ENCODE measurements at places on chromosomes 7 and 10.
A peak's percentile ranks its signal among the peaks of the same experiment; 100 is the strongest.

DNA sequence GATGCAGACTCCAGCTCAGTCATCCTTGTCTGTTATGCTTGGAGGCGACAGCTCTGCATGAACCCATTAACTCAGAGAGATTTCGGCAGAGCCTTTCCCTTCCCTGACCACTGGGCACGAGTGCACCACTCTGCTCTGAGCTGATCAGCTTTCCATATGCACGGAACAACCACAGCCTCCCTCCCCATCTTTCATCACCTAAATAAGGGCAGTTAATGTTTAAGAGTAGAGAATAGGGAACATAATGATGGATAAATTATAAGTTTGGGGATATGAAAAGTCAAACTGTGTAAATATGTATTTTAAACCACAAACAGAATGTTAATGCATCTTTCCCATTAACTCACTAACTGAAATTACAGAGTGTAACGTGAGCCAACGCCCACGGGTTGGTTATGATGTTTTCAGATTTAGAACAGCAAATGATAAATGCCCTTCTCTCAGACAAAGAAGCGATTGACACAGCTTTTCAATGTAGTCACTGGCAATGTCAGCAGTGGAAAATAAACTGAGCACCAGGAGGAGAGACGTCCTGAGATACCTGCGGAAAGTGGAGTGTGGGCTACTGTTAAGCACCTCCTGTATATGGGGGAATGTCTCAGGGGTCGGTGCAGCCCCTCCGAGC lies 658.2 kb downstream of the LRMDA start:
- DNase-seq, result no peak

- DNase-seq, result no peak
These were observed 46.1 kb upstream of the LRRC17 start for GRCh38 chr7:102866535-102867215.

- DNase-seq, result no peak
These were observed 214.6 kb downstream of the KIF20B start for GRCh38 chr10:89915968-89916367.

DNA sequence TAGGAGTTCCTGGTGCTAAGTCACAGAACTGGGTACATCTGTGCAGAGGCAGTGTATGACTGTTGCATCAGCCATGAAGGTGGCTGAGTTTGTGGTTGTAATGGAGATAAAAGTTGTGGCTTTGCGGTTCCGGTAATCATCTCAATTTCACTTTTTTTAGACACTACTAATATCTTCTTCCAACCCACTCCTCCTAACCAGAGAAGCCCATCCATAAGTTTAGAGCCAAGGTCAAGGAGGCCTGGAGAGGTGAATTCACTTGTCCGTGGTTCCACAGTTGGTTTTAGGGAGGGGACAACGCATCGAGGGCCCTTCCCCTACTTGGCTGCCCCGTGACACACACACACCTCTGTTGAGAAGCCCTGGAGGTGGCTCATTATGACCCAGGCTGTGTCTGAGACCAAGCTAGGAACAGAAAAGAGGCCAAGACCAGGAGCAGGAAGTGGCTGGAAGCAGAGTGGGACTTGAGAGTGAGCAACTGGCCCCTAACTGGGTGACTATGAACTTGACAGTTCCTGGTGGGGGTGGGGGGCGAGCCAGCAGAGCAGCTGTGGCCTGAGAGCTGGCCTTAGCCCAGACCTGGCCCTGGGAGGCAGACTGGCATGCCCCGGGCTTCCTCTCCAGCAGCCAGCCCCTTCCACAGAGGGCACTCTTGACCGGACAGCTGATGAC lies 66.8 kb upstream of the COL13A1 start:
- no peak for DNase-seq

DNA sequence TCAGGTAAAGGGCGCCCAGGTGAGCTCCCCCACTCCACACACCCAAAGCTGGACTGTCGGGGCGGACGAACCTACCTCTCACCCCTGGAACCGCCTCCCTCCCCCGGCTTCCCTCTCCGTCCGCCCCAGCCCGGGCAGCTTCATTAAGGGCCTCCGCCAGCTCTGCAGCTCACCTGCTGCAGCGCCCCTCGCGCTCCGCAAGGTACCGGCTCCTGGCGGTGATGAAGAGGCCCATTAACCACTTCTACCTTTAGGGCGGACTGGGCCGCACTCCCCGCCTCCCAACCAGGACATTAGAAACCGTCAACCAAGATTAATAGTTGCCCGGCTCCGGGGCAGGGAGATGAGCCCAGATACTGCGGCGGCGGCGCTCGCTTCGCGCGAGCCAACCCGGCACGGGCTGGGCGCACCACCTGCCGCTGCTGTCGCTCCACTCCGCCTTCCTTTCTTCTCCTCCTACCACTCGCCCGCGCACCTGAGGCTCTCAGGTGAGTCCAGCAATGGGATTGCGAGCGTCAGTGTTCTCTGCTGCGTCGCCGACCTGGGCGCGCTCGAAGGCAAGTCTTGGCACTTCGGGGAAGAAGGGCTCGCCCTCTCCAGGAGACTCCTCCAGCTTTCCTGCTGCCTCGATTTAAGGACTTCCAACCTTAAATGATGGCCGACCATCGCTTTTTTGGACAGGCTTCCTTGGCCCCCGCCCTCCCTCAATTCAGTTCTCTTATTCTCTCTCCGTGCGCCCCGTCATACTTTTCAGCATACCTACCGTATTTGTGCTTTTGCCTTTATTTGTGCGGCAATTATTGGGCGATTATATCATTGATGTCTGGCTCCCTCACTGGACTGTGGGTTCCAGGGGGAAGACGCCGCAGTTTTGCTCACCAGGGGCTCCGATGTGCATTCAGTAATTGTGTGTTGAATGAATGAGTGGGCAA lies 13.6 kb upstream of the KAZALD1 start:
- DNase-seq, result no peak

DNA sequence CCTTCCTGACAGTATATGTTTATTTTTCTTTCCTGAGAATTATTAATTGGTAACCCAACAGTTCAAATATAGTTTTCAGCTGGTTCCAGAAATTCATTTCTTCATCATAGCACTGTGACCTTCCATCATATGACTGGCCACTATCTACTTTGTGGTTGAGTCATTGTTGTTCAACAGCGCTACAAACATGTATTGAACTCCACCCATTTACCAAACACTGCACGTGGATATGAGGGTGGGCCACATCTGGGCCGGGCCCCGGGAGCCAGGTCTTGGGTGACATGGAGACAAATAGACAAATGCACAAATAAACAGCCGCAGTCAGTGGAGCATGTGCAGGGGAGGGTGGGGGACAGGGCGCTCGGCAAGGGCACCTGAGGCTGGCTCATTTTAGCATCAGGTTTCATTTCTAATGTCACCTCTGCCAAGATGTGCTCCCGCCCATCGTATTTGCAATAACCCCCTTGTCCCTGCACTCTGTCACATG lies 24.0 kb upstream of the EEPD1 start:
- DNase-seq, result no peak

DNA sequence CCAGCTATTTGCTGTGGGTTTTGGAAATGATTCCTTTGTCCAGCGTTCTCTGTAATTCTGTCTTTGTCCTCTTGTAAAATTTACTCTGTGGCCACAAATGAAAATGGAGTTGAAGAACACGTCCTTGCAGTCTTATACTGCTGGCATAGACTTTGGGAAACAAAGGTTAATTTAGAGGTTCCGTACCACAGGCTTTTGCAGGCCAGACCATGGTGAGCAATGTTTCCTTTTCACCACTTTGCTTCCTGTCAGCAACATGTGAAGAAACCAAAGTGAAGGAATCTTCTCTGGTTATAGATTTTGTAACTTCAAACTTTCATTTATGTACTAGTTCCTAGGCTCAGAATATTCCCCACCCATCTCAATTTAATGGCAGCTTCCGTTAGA lies 488.5 kb downstream of the MDFIC start:
- no peak for DNase-seq

DNA sequence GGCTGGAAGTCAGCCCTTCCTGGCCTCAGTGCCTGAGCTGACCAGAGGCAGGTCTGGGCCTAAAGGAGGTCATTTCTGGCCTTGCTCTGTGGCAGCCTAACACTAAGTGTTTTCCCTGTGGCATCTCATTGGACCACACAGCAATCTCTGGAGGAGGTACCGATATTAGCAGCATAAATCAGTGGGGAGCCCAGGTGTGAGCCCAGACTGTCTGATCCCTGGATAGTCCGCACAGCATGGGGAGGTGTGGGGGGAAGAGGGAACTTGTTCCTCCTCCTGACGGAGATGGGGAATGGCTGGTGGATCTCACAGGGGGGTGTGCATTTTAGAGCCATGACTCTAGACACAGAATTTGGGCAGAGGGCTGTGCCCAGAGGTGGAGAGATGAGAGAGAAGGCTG lies 11.0 kb upstream of the PPIF start:
- DNase-seq, result no peak

DNA sequence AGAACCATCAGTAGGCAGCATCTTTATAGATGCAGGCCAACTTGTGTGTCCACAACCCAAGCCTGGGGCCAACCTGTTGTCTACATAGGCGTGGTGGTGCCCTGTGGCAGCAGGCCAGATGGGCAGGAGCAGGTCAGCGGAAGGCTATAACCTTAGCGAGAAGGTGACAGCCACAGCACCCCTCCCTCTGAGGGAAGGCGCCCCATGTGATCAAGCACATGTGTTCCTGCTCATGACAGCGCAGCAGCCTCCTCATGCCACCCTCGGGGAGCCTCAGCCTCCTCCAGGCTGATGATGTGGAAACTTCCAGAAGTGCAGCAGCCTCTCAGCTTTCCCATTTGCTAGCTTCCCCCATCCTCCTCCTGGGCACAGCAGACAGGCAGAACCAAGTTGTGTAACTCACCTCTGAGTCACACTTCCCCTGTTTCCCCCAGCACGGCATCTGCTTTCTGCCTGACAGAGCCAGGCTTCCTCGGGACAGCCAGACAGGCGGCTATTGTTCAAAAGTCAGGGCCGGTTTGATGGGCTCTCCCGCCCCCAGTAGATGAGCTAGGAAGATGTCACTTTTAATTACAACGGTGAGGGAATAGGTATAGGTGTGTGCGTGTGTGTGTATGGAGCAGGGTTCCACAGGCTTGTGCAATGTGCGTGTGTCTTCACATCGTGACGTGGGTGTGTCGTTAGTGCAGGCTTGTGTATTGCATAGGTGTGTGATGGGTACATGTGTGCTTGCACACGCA lies 312.0 kb upstream of the ZMIZ1 start:
- peak; percentile 3 for DNase-seq

DNA sequence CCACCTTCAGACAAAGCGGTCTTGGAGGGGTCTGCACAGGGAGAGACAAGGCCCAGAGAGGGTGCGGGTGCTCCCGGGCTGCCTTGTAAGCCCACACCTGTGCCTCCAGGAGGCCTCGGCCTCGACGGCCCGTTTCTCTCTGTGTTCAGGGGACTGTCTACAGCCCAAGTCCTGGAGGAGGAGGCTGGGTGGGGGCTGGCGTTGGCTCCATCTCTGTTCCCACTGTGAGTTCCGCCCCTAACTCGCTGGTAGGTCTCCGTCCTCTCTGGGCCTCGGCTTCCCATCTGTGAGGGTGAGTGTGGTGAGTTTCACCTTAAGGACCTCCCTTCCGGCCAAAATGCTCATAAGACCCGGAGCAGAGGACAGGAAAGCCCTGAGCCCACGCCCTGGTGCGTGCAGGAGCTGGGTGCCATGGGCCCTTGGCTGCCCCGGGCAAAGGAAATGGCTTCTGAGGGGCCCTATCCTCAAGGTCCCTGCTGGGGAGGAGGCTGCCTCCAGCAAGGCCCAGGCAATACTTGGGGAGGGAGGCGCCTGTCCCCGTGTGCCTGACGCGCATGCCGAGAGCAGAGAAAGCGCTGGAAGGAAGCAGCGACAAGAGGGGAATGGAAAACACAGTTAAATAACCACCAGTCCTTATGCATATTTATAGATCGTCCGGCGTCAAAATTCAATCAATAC lies 276.8 kb downstream of the ELFN1 start:
- no peak for DNase-seq

GRCh38 chr10:43885842-43886241 lies 237.2 kb upstream of the ZNF32 start:
- no peak for DNase-seq

- no peak for DNase-seq
These were observed 74.6 kb downstream of the VCL start for GRCh38 chr10:74072503-74072902.

DNA sequence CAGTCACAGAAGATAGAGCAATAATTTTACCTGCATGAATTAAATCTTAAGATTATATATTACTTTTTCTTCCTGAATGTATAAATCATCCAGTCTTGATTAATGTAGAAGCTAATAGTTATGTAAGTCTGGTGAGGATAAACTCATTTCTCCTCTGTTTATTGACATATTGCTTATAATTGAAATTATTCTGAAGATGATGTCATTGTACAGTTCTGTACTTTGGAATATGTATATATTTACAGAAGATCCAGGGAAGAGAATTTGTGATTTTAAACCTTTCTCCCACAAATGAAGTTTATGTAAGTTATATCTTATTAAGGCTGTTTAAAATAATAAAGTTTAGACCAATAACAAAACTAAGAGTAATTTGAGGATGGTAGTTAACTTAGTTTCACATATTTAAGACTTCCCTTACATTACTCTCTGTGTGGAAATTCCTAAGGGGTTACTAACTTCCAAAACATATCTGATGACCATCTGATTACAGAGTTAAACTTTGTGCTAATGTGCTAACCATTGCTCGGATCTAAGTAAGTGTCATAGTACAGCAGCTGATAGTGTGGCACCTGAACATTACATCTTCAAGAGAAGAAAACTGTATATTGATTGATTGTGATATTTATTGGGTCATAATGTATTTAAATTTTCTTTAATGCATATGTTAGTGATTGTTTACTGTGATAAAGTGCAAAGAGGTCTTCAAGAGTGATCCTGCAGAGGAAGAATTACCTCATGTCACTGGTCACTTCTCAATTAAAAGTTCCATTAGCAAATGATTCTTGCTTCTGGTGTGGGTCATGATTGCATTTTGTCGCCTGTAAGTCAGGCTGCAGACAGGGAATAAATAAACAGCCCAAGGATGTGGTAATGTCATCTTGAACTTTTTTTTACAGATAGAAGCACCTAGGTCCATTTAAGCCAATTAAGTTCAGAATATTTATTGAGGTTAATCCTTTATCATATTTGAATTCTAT lies 96.9 kb downstream of the UBE3C start:
- no peak for DNase-seq

GRCh38 chr10:132408823-132409666 lies 12.0 kb downstream of the PWWP2B start:
- no peak for DNase-seq

- no peak for DNase-seq
These were observed 199.2 kb downstream of the JCAD start for GRCh38 chr10:29860166-29860565.

GRCh38 chr10:102422545-102423129 lies 2.0 kb downstream of the FBXL15 start:
- no peak for DNase-seq

- DNase-seq, result no peak
These were observed 129.3 kb downstream of the NRCAM start for GRCh38 chr7:108326938-108327337.

GRCh38 chr7:20240080-20240926 lies 23.1 kb upstream of the MACC1 start:
- no peak for DNase-seq

DNA sequence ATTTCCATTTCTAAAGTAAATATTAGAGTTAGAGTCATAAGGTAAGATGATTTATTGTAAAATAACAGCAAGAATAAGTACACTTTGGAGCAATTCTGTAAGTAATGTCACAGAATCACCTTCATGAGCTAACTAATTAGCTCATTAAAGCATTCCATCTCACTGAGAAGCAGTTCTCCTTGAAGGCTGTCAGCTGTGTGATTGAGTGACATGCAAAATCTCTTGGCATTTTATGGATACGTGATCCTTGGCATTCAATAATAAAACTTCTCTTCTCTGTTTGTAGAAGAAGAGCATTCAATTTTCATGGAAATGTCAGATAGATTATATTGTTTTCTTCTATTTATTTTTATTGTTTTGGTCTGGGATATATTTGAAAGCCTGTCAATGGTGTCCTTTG lies 1389.3 kb downstream of the GATA3 start:
- DNase-seq, result no peak

GRCh38 chr10:102670871-102671434 lies 26.7 kb downstream of the TRIM8 start:
- no peak for DNase-seq

Data from stimulated activated CD4-positive, alpha-beta T cell treated with anti-CD3 and anti-CD28 coated beads, Interleukin-1b, Interleukin-23, amount 100 ng/mL, for 4 hours (primary cell).